ENCODE measurements at places on chromosomes 2 and 18.

DNA sequence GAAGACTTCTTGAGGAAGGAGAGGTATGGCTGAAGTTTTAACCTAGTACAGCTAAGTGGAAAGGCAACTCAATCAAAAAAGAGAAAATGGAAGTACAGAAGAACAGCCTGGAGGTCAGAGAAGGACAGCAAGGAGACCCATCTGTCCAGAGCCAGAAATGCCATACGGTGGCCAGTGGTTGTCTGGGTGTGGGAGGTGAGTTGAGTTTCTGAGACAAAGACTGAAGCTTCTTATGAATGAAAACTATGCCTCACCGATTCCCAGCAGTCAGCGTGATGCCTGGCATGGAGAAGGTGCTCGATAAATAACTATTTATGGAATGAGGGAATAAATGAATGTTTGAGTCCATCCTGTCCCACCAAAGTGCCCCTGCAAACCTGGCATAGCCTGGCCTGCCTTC lies 98.8 kb downstream of the MRO start:
- DNase-seq: no peak

GRCh38 chr2:128594953-128595677 lies 276.4 kb upstream of the HS6ST1 start:
- no peak for DNase-seq

- DNase-seq: no peak
Observed at GRCh38 chr2:168685600-168686451, 116.6 kb upstream of the NOSTRIN start.

GRCh38 chr2:16303273-16303577 lies 362.4 kb downstream of the CYRIA start:
- DNase-seq: no peak

- DNase-seq: no peak
Observed at GRCh38 chr2:215794829-215795546, 218.4 kb downstream of the MREG start.

DNA sequence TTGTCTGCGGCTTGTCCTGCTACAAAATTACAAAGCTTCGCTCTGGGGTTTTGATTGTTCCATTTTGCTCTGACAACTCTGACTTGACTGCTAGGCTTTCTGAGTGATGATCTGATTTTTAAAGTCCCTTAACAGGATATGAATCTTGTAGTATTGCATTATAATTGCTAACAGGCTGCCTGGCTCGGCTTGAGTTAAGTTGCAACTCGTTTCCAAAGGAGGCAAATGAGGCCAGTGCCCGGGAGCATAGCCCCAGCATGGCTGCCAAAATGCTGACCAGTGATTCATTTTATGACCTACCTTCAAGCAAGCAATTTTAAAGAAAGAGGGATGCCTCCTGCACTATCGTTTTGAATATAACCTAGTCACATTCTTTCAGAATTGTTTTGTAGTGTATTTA lies 135.4 kb downstream of the COL6A3 start:
- no peak for DNase-seq
